ENCODE measurements at places on chromosomes 7 and 10.

DNA sequence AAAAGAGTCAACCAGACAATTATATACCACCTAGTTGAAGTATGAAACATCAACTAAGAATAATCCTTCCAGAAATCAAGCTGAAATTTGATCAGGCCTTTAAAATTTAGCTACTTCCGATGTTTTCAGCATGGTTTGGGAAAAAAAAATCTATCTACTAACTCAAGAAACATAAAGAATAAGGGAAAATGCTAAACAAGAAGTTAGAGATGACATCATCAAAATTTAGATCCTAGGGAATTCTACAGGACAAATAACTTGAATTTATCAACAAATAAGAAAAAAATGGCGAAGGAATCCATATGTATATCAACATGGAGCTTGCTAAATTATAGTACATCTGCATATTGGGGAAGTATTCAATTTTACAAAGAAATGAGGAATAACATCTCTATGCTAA lies 36.3 kb downstream of the HYAL4 start:
- no peak for DNase-seq

DNA sequence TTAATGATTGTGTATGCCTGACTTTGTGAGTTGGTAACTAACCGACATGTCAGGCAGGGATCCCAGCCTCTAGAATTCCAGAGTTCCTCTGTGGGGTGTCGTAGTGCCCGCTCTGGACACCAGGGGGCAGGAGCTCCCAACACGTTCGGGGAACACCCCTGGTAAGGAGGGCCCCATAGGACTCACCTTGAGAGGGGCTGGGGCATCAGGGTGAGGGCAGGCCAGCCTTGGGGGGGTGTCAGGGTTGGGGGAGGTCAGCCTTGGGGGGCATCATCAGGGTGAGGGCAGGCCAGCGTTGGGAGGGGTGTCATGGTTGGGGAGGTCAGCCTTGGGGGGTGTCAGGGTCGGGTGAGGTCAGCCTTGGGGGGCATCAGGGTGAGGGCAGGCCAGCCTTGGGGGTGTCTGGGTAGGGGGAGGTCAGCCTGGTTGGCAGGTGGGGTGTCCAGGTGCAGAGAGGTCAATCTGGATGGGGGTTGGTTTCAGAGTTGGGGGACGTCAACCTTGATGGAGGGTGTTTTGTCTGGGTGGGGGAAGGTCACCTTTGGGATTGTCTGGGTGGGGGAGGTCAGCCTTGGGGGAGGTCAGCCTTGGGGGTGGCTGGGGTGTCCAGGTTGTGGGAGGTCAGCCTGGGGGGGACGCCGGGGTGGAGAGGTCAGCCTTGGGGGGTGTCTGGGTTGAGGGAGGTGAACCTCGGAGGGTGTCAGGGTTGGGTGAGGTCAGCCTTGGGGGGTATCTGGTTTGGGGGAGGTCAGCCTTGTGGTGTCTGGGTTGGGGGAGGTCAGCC lies 45.6 kb upstream of the SUN1 start:
- peak; percentile 64 for DNase-seq

- peak; percentile 68 for DNase-seq
Observed at GRCh38 chr10:52216852-52217251, 97.2 kb upstream of the DKK1 start.

DNA sequence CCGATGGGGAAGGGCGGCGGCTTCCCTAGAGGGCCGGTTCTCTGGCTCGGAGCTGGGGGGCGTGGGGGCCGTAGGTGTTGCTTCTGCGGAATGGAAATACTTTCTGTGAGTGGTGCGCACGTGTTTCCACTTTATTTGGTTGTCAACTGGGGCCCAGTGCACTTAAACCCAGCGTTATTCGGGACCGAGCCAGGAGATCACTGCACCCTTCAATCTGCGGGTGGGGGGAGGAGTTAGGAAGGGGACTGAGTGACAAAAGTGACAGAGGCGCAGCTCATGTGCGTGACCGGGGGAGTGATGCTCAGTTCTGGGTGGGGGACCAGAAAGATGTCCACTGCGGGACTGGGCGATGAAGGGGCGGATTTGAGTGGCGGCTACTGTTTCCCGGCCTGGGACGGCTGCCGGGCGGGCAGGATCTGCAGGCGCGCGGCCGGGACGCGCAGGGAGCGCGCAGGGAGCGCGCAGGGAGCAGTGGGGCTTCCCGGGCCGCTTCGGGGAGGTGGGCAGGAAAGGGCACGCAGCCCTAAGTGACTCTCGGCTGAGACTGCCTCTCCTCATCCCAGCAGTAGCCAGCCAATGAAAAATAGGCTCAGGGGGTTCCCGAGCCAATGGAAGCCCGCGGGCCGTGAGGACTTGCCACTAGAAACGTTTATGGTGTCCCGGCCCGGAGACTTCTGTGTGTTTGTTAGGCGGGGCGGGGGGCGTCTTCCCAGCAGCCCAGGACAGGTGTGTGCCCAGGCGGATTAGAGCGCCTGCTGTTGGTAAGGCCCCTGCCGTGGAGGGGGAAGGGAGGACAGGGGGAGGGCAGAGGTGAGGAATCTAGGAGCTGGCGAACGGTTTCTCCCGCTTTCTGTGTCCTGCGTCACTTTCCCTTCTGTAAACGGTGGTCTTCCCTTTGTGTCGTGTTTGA lies 54.3 kb upstream of the KDM7A start:
- DNase-seq: peak; percentile 79

GRCh38 chr7:48458701-48459524 lies 287.7 kb downstream of the ABCA13 start:
- peak; percentile 15 for DNase-seq

GRCh38 chr7:159064816-159065510 lies 79.7 kb downstream of the VIPR2 start:
- DNase-seq: no peak

DNA sequence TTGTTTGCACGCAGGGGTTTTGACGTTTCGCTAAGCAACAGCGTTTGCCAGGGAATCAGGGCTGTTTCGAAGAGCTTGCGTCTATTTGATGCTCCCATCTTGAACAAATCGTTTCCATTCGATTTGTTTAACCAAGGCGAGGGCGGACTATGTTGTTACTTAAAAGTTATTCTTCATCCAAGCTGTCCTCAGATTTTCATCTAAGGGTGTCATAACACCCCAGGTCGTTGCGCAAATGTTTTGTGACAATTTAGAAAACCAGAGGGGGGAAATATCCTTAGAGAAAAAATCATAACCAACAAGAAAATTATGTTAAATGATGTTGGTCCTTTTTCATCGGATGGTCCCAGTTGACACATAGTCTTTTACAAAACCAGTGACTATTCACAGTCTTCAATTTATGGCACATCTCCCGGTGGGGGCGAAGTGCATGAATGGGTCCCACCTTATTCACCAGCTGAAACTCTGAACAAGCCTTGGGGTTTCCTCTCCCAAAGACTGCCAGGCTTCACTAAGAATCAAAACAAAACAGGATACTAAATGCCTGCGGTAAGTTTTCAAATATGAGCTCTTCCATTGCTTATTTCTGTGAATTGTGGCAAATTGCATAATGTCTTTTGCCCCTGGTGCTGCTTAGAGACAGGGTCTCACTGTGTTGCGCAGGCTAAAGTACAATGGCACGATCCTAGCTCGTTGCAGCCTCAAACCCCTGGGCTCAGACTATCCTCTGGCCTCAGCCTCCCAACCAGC lies 109.9 kb downstream of the REEP3 start:
- DNase-seq: no peak

- DNase-seq: no peak
Observed at GRCh38 chr7:130930681-130931080, 196.7 kb upstream of the KLF14 start.

Data from suppressor macrophage treated with lipopolysaccharide for 1 hour (primary cell).